AG04449 (cell line): ENCODE measurements at places on chromosomes 16 and 17.

DNA sequence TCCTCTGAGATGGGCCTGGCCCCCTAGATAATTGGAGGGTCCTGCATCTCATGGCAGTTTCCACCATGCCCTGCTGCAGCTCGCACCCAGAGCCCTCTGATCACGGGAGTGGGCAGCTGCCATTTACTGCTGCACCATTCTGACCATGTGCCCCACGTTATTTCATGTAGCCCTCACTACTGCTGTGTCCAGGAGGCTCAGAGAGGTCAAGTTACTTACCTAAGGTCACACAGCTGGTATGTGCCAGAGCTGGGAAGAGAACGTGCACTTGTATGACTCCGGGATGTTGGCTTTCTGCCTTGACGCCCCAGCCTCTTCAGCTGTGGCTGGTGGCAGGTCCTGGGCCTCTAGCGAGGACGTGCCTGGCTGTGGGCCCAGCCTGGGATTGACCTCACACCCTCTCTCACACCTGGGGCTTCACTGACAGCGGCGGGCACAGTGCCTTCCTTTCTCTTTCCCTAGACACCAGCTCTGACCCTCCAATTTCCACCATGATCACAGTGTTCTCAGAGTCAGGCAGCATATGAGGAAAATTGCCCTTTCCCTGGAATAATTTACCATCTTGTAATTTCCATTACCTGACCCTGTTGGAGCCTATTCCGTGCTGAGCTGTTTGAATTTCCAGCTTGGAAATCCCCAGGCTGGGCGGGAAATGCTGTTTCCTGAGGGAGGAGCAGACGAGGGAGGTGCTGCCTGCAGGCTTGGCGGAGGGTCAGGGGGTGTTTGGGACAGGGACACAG lies 18.5 kb upstream of the DOC2B start:
- DNase-seq = no peak

- DNase-seq = no peak
Observed at GRCh38 chr17:10550014-10550413, 556 bp upstream of the MYH2 start.

GRCh38 chr16:49816875-49817274 lies 39.0 kb downstream of the ZNF423 start:
- DNase-seq = no peak

- DNase-seq = no peak
Observed at GRCh38 chr17:63436523-63437110, 9.5 kb downstream of the CYB561 start.

- DNase-seq = no peak
Observed at GRCh38 chr17:69423450-69423849, 9.0 kb downstream of the MAP2K6 start.

- no peak for DNase-seq
Observed at GRCh38 chr16:3963886-3964685, 83.6 kb upstream of the CREBBP start.

DNA sequence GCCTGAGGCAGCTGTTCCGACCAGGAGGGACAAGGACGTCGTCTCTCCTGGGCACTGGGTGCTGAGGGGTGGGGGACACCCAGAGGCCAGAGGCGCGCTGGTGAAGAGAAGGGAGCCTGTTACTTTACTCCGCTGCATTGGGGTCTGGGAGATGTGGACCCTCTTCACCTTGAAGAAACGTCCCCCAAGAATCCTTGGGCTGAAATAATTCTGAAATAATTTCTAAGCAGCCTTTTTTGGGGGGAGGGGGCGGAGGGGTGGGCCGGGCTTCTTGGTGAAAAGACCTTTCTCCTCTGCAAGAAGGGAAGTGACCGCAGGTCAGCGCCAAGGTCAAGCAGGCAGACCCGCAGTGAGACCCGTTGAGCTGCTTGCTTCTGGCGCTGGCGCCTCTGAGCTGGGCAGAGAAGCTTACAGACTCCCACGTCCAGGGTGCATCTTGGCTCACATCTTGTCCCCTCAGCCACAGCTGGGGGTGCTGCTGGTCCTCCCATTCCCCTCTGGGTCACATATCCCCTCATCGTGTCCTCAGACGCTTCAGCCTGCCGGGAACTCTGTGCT lies 1.1 kb downstream of the SYT17 start:
- DNase-seq = no peak

GRCh38 chr16:19812986-19813385 lies 71.7 kb downstream of the GPRC5B start:
- DNase-seq = no peak

- DNase-seq = no peak
Observed at GRCh38 chr16:65342231-65342866, 220.5 kb upstream of the CDH11 start.

- DNase-seq = no peak
Observed at GRCh38 chr17:10268005-10268404, 69.6 kb upstream of the GAS7 start.

DNA sequence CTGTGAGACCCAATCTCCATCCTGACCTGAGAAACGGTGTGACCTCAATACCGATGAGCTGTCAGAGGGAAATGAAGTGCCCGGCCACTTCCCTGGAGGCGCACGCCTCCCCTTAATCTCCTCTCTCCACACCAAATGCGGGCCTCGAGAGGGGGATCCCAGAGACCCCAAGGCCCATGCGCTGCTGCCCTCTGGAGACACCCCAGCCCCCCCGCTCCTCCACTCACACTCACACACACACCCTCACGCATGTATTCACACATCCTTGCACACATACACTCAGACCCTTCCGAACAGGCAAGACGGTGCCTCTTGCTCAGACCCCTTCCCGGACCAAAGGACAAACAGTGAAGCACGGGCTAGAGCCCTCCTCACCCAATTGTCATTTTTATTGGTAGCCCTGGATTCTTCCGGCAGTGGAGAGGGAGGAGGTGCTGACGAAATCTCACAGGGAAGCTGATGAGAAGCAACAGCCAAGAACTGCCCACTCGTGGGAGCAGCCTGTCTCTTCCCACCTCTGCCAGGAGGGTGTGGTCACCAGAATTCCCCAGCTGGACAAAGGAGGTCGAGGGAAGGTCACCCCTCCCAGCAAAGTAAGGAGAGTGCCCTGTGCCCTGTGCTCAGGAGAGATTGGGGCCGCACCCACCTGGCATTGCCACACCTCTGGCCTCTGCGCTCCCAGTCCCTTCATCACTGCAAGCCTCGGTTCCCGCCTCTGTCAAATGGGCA lies 136.0 kb upstream of the TNRC6C start:
- DNase-seq = no peak

DNA sequence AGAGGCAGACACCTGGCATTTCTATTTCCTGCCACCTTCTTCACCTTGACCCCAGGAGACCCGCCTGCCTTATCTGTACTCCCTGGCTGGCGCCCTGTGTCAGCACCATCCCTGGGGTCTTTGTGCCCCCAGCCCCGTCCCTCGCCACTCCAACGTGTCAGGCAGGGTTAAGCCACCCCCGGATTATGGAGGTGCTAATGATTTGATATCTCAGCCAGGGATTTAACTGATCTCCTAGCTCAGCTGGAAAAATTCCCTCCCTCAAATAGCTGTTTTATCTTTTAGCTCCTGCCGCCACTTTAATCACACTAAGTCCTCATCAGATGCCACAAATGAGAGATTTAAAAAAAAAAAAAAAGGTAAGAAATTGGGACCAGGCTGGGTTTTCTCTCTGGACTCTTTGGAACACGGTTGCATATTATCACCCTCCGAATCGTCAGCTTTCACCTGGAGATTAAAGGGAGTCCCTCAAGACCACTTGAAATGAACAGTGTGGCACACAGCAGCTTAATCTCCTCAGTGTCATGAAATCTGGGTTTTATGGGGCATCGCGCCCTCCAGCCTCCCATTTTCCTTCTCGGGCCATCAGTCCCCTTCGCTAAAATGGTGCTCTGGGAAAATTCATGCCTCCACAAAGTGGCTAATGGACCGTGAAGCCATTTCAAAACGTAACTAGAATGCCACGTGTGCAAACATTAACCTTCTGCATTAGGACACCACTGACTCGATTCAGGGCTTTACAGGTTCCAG lies 26.2 kb upstream of the WFDC1 start:
- no peak for DNase-seq

DNA sequence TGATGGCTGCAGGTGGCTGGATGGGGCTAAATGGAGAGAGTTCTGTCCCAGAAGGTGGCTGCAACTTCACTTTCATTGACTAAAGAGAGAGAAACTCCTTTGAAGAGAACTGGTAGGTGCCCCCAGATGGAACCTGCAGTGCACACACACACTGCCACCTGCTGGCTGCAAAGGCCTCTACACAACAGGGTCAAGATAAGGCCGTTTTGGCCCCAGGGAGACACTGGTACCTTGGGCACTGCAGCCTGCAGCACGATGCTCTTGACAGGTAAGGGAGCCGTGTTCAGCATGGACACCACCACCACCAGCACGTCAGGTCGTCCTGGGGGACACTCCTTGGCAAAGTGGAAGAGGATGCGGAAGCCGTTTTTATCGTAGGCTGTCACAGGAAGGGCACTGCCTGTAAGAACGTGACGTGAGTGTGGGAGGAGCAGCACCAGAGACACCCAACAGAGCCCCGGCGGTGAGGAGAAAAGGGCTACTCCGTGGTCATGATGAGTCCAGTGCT lies 22.7 kb downstream of the GGA3 start:
- DNase-seq = no peak

GRCh38 chr17:34672176-34672785 lies 92.9 kb downstream of the TMEM132E start:
- no peak for DNase-seq

DNA sequence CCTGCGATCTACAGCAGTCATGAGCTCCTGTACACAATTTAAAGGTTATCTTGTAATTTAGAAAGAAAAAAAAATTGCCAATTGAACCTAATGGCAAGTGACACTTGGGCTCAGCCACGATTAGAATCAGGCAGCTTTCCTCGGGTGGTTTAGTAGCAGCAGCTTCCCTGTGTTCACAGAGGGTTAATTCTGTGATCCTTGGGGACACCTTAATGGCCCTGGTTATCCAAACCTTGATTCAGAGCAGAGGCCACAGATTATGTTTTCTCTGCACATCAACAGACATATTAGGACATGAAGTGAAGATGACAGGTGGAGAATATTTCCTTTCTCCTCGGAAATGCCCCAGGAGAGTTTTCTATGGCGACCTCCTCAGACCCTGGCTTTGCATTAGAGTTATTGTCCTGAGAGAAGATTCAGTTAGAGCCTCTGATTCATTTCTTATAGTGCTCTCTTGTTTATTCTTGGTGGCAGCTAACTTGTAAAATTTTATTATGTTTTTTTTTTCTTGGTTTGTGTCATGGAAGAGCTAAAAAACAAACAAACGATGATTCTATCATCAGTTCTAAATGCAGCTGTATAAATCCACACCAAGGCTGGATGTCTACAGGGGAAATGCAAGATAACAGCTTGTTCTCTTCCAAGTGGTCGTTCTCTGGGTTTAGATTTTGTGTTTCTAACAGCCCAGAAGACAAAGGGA lies 351.2 kb upstream of the DYNLRB2 start:
- no peak for DNase-seq

DNA sequence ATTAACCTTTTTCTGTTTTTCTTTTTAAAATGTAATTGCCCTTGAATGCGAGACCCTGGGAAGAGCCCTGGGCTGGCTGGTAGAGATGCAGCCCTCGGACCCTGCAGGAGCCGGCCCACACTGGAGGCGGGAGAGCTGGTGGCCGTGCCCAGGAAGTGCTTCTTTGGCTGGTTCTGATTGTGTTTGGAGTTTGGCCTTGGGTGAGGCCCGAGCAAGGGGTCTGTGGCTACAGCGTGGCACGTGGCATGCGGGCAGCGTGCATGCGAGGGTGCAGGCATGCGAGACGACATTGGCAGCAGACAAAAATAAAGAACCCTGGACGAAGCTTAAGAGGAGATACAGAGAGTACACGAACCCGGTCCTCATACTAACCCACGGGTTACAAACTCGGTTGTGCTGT lies 49.7 kb downstream of the PRMT7 start:
- DNase-seq = no peak

DNA sequence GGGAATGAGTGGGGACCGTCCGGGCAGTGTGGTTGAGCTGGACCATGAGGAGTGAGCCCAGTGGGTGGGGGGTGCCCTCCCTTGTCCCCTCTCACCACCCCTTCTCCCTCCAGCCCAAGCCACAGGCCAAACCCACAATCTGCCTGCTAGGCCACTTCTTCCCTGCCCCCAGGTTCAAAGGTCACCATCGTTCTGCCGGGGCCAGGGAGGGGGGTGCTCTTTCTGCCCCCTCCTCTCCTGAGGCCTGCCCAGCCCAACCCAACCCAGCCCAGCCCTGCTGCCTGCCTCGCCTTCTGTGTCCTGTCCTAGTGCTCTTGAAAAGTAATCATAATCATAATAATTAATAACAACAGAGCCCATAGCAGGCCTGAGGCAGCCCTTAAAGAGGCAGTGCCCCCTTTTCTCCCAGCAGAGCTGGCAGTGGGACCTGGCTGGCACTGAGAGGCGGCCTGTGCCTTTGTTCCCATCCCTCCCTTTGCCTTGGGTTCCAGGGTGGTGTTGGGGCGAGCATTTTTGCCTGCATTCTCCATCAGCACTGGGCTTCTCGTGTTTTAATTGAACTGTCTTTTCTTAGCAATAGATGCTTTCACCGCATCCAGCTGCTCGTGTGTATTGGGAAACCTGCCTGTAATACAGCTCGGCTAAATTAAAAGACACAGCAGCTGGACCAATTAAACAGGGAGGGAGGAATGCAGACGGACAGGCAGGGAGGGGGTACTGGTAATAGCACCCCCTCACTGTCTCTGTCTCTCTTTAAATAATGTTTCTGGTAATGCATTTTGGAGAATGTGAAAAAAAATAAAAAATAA lies 46.8 kb downstream of the SREBF1 start:
- DNase-seq = no peak

DNA sequence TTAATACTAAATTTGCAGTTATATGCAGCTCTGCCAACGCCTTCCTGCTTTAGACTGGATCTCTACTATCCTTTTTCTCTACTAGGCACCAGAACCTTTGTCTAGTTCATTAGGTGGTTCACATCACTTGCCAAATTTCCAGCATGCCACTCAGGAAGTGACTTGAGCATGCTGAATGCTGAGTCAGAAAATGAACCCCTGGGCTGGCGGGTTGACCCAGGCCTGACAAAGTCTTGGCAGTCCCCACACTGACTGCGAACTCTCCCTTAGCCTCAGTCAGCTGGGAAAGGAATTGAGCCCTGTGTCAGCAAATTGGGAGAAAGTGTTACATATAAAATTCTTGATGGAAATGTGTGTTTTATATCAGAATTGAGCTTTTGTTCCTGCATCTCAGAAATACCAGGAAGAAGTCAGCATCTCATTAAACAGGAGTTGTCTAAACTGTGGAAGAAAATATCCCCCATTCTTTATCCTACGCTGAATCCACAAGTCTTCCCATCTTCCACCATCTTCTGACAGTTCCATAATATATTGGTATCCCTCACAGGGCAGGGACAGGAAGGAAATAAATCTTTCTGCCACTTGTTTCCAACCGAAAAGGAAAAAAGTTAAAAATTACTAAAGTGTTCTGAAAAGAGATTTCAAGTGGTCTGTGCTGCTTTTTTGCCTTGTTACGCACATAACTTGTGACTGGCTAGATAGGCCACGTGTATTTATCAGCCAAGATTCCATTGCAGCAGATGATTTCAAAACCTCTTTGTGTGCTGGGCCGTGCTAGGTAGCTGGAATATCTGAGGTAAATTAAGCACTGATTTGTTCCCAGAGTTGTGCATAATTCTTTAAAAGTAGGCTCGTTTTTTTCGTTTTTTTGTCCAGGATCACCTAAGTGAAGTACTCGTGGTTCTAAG lies 16.7 kb upstream of the SLC12A3 start:
- DNase-seq = no peak

- no peak for DNase-seq
Observed at GRCh38 chr16:57801809-57802340, 416 bp downstream of the KIFC3 start.

GRCh38 chr17:81727324-81728031 lies 15.4 kb downstream of the SLC25A10 start:
- no peak for DNase-seq

- no peak for DNase-seq
Observed at GRCh38 chr17:36869856-36870719, 67.2 kb upstream of the LHX1 start.
